ENCODE measurements at places on chromosomes 7 and 10.

GRCh38 chr10:29849126-29849833 is 210.1 kb downstream of the JCAD start:
- peak; percentile 22 for DNase-seq

GRCh38 chr7:44377681-44378421 is 52.5 kb upstream of the CAMK2B start:
- no peak for DNase-seq

- no peak for DNase-seq
These were observed 140.6 kb upstream of the HPS1 start for GRCh38 chr10:98587156-98587837.

GRCh38 chr7:66183700-66184099 is 21.4 kb upstream of the TPST1 start:
- peak; percentile 19 for DNase-seq

GRCh38 chr7:54743580-54743979 is 15.4 kb downstream of the SEC61G start:
- no peak for DNase-seq

DNA sequence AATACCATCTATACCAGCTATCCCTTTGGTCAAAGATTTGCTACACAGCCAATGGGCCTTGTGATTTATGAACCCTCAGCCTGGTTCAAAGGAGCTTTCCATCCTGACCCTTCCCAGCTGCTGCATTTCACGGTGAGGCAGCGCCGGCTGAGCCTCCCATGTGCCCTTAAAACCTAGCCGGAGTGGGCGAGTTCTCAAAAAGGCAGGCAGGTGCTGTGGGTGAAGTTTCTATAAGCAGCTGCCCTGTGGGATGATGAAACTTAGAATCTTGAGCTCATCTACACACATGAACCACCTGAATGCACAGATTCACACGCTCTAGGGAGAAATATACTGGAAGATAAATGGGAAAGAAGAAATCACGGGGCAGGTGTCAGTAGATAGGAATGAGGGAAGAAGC is 224.7 kb downstream of the MLLT10 start:
- no peak for DNase-seq

DNA sequence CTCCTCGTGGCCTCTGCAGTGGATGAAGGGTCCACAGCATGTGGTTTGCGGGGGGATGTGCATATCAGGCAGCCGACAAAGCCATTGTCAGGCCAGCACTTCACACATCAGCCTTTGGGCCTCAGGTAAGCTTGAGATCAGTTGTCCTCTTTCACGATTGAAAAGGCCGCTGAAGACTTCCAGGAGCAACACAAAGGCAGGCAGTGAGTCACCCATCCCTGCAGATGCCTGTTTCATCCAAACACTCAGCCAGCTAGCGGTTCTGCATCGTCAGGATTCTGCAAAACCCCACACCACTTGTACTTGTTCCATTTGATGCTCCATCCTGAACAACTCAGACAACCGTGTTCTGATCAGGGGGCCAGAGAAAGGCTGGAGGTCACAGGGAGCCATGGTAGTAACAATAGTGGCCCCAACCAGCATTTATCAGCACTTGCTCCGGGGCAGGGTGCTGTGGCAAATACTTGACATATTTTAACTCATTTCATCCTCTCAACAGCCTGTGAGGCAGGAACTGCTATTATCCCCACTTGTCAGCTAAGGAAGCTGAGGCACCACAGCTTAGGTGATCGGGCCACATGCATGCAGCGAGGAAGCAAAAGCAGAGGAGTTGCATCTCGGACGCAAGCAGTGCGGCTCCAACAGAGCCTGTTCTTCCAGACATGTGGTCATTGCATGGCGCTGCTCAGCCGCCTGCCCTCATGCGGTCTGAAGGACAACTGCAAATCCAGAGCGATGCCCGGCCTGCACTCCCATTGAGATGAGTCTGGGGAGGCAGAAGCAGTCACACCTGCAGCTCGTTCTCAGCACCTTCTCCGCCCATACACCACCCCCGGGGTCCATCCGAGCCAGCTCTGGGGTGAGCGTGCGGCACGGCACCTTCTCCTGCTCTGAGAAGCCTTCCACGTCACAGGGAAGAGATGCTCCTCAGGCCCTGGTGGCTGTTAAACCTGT is 144.9 kb downstream of the PAXIP1 start:
- DNase-seq, result no peak

DNA sequence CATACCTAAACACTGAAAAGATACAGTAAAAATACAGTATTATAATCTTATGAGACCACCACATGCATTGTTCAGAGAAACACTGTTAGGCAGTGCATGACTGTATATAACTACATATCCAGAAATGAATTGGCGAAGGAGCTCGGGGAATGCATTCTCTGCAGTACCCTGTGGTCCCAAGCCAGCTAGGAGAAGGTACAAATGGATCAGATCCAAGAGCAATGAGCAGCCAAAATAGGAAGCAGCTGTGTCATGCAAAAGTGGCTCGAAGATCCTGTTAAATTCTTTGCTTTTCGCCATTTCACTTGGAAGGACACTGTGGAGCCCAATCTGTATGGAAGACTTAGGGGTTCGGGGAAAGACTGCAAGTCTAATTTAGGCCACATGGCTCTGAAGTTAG is 334.8 kb downstream of the TNS3 start:
- no peak for DNase-seq

GRCh38 chr10:92530421-92530820 is 43.5 kb downstream of the IDE start:
- no peak for DNase-seq

DNA sequence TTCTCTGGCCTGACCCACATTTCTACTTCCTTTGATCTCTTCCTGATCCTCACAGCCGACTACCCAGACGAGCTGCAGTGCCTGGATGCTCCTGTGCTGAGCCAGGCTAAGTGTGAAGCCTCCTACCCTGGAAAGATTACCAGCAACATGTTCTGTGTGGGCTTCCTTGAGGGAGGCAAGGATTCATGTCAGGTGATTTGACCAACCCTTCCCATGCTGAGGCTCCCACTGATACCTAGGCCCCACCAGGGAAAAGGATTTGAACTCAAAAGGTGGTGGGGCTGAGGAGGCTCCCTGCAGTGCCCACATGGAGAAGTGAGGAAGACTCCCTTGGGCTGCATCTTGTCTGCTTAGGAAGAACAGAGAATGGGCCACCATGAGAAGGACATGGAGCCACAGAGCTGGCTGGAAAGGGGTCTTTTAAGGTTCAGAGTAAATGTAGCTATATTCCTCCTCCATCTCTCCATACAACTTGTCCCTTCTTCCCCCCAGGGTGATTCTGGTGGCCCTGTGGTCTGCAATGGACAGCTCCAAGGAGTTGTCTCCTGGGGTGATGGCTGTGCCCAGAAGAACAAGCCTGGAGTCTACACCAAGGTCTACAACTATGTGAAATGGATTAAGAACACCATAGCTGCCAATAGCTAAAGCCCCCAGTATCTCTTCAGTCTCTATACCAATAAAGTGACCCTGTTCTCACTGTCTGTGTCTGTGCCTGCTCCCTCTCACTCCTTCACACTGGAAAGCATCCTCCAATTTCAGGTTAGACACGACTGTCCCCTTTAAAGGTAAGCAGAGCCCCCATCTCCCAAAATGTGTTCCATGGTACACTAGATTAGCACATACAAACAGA is 3.3 kb downstream of the PRSS1 start:
- DNase-seq, result no peak
